ENCODE measurements at places on chromosomes 6 and 20.

- DNase-seq, result no peak
Measured at GRCh38 chr20:52994184-52994970, 22.2 kb downstream of the TSHZ2 start.

- no peak for DNase-seq
Measured at GRCh38 chr6:142913511-142914047, 31.4 kb downstream of the HIVEP2 start.

DNA sequence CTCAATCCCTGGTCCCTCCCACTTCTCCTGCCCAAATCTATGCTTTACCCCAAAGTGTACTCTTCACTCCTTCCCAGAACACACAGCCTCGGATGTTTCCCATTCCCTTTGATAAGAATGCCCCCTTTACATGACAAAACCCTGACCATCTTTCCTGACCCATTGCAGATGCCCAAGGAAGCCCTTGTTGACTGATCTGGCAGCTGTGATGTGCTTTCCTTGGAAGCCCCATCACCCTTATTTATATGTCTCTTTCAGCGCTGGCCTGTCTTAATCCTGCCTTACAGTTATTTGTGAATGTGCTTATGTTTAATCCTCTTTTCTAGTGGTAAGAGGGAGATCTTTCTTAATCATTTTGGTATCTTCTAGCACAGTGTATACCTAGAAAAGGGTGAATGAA is 523.1 kb downstream of the CD83 start:
- no peak for DNase-seq

- peak; percentile 81 for DNase-seq
Measured at GRCh38 chr6:152696522-152696921, 1.2 kb upstream of the MYCT1 start.

DNA sequence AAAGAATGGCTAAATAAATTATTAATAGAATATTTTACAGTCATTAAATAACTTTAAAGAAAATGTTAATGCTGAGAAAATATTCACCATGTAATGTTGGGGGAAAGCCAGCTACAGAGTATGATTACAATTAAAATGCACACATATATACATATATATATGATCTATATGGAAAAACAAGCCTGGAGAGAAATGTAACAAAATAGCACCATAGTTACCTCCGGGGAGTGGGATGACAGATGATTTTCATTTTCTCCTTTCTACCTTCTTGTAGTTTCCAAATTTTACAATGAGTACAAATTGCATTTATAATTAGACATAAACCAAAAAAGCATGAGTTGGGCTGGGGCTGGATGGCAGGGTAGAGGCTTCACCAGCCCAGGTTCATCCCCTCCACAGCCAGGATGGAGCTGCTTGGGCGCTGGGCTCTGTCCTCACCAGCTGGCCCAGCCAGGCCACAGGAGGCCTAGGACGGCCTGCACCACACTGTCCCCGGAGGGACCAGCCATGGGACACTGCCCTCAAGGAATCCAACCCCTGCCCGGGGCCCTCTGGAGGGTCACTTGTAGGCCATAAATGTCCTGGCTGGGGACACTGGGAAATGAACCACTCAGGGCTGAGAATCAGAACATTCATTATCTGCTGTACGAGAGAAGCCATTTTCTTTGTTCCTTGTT is 10.3 kb downstream of the C20orf203 start:
- DNase-seq, result no peak

DNA sequence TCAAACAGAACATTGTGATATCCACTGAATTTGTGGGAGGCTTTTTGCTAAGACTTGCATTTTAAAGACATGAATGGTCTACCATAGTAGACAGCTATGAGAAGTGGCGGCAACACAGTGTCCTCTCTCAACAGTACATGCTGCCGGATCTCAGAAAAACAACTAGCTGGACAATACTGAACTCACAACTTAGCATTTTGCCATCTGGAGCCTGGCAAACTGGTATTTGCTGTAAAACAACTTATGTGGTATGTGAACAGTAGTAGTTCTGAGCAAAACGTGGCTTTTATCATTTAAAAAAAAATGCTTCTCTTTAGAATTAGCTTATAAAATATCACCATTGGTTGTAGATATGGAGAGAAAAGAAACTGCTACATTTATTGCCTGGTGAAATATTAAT is 3.3 kb upstream of the PXDC1 start:
- no peak for DNase-seq

DNA sequence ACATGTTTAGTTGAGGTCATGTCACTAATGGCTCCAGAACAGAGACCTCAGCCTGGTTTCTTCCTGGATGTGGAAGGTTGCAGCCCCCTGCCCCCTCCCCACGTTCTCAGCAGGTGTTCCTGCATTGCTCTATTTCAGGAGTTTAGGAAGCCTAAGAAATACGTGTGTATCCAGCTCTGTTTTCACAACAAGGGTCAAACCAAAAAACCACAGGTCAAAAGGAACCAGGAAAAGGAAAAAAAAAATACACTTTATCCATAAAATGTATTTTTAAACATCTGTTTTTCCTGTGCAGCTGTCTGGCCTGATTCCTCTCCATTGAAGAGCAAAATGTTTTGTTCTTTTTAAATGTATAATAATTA is 107.9 kb upstream of the PLEKHG1 start:
- no peak for DNase-seq

- no peak for DNase-seq
Measured at GRCh38 chr20:64069614-64070243, 6.7 kb downstream of the TCEA2 start.

DNA sequence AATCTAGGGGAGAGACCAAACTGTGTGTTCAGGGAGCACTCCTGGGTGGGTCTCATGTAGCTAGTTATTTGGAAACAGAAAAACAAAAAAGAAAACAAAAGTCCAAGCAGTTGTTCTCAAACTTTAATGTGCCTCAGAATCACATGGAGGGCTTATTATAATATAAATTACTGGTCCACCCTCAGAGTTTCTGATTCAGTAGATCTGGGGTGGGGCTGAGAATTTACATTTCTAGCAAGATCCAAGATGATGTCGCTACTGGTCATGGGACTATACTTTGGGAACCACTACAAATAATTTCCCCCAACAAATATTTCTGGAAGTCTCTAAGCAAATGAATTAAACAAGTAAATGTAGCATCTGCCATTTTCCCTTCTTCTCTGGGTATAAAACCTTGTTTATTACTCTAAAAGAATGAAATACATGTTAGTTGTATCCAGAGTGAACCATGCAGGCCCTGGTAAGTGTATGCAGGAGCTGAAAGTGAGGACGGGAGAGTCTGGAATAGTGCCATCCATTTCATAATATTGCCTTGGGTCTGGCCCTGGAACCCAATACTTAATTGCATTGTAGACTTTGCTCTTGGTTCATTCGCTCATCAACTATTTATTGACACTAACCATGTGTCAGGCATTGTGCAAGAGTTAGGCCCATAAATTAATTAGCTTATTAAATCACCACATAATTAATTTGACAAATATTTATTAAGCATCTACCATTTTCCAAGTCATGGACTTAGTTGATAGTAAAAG is 490.8 kb downstream of the EPM2A start:
- DNase-seq, result no peak

GRCh38 chr6:2731281-2731909 is 19.3 kb downstream of the MYLK4 start:
- DNase-seq, result no peak

- peak; percentile 46 for DNase-seq
Measured at GRCh38 chr6:139927236-139927635, 552.8 kb upstream of the CITED2 start.

DNA sequence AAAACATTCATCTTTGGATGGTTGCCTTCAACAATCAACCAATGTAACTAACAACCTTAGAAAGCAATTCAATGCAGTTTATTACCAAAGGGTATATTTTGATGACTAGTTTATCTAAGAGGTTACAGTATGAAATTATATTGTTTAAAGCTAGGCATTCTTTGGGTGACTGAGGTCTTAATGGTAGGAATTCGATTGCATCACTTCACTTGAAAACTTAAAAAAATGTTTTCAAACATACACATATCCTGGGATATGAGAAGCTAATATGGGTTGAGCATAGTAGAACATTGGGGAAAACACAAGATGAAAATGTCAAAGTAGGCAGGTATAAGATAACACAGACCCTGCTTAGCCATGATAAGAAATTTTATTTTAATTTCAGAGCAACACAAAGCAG is 144.6 kb upstream of the BMP5 start:
- no peak for DNase-seq

DNA sequence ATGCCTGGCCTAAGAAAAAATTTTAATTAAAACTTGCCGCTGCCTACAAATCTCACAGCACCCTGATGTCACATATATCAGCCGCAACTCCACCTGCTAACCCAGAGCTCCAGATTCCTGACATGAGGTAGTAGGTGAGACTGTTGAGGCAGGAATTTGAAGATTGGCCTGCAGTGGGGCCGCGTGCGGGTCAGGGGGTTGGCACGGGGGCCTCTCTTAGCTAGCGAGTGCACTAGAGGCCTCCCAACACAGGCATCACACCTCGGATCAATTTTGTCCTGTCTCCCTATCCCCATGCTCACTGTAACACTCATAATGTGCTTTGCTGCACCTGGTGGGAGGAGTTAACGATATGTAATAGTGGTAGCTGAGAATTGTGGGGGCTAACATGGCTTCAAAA is 349.8 kb downstream of the CDC5L start:
- DNase-seq, result no peak

GRCh38 chr6:118980063-118980462 is 45.1 kb upstream of the MCM9 start:
- no peak for DNase-seq

DNA sequence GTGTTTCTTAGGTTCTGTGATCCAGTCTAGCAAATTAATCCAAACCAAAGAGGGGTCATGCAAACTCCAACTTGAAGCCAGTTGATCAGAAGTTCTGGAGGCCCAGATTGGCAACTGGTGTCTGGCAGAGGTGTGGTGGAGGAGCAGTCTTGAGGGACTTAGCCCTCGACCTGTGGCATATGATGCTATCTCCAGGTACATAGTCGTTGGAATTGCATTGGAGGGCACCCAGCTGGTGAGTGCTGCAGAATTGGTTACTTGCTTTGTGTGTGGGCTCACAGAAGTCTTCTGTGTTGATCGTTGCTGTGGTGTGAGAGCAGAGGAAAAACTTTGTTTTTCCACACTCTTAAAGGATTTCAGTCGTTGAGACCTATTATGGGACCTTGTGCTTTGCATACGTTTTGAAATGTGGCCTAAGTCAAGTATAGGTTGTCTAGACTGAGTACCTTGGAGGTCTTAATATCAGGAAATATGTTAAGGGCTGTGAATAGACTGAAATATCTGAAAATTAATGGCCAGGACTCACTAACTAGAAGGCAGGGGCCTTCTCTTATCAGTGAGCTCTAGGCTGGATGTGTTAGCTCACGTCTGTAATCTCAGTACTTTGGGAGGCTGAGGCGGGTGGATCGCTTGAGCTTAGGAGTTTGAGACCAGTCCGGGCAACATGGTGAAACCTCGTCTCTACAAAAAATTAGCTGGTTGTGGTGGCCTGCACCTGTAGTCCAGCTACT is 7.8 kb downstream of the PANK2 start:
- no peak for DNase-seq

DNA sequence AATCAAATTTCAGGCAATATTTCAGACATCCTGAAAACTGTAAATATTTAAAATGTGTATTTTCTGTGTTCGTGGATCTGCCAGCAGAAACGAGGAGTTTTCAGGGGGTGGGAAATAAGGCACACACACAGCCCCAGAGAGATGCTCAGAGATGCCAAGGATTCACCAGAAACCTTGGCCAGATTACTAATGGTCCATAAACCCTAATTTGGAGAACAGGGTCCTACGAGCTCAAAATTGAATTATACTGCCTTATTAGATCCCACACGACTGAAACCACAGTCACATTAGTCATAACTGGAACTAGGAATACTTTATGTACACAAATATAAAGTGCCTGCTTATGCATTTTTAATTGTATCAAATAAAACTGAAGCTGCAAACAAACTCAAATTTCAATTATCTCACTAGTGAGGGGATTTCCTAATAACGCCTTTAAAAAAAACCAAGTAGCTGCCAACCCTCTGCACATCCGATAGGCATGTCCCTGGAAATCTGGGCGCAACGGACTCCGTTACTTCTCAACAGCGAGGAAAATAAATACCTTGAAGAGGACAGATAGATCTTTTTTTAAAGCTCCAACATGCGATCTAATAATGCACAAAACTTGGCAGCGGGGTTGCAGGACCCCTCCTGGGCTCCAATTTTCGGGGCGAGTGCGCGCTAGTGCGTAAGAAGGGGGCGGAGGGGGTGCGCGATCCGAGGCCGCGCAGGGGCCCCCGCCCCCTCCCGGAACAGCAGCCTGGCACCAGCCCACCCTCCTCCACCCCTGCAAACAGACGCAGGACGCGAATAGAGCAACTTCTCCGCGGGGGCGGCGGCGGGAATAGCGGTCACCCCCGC is 897 bp downstream of the CHD6 start:
- peak; percentile 23 for DNase-seq

- no peak for DNase-seq
Measured at GRCh38 chr20:48153523-48153922, 368.2 kb upstream of the SULF2 start.

- DNase-seq, result peak; percentile 89
Measured at GRCh38 chr6:157148391-157149323, 174.7 kb downstream of the TMEM242 start.

- no peak for DNase-seq
Measured at GRCh38 chr6:135189344-135189743, 8.2 kb downstream of the MYB start.

DNA sequence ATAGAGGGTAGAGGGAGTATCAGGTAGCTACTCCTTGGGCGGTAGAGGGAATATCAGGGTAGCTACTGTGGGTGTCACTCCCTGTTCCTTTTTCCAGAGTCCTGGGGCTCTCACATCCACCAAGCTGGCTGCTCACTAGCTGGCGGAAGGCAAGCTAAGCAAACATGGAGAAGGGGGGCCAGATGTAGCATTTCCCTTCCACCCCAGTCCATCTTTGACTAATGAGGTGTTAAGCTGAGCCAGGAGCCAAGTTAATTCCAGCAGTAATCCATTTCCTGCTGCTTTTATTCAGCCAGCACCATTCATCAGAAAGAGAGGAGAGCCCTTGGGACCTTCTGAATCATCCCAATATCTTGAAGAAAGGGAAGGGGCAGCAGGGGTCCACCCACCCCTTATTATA is 330.0 kb downstream of the ZFAND3 start:
- no peak for DNase-seq

GRCh38 chr6:109373762-109374161 is 8.5 kb downstream of the CD164 start:
- no peak for DNase-seq

DNA sequence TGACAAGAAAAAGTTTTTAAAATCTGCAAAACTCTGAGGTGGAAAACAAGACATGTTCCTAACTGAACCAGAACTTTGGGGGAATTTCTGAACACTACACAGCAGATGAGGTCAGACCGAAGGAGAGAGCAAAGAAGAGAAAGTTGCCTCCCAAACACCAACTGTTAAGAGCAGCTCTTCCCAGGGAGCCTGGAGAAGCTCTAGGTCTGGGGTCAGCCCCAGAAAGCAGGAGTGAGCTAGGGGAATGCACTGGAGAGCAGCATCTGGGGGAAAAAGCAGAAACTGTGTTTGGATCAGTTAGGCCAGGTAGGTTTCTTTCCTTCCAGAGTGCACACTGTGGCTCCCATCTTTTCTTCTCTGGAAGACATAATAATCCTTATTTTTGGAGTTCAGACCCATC is 41.3 kb downstream of the FKBP5 start:
- no peak for DNase-seq

- no peak for DNase-seq
Measured at GRCh38 chr6:159461266-159461665, 231.8 kb downstream of the SOD2 start.

GRCh38 chr6:21406316-21406715 is 187.2 kb upstream of the SOX4 start:
- no peak for DNase-seq

- no peak for DNase-seq
Measured at GRCh38 chr20:3970016-3970415, 45.3 kb downstream of the RNF24 start.

- DNase-seq, result no peak
Measured at GRCh38 chr6:28711788-28712341, 186.2 kb downstream of the GPX5 start.

Measured in HS-5 (cell line).